ENCODE measurements at places on chromosomes 2 and 18. TPM values are rescaled to one million over a fixed set of nuclear protein-coding genes. Genes with fewer than 3 reads are reported as not detected.

- DNase-seq: no peak
Measured at GRCh38 chr2:79179036-79179435, 19.5 kb upstream of the REG3A start.

DNA sequence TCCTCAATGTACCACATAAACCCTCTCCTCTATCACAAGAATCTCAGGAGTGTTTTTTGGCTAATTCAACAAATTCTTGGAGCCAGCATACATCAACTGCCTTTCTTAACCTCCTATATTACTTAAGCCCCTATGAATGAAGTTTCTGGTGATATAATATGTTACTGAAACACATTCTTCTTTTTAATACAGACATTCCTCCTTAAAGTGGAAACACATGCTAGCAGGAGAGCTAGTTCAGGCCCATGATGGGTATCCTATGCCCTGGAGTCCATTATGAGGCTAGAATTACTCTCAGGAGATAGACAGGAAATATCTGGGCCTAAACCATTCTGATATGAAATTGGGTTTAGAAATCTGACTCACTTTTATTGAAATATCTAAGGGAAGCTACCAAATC, 26.6 kb upstream of the RMDN2 start:
- no peak for DNase-seq

DNA sequence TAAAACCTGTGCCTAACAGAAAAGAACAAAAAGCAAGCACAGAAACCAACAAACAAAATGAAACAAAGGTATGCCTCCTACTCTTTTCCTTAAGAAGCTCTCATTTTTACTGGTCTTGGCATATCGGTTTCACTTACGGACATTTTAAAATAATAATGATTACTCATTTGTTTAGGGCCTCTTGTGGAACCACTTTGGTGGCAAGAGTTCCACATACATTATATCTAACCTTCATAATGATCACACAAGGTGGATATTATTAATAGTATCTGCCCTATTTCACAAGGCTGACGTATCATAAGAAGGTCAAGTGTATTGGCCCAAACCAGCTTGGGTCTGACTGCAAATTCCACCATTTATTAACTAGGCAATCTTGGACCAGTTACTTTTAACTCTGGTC, 304.7 kb downstream of the TCF4 start:
- no peak for DNase-seq

GRCh38 chr2:151198645-151199044, 63.0 kb downstream of the RBM43 start:
- no peak for DNase-seq

Gene DSG1
- 0.09 TPM for total RNA-seq

DNA sequence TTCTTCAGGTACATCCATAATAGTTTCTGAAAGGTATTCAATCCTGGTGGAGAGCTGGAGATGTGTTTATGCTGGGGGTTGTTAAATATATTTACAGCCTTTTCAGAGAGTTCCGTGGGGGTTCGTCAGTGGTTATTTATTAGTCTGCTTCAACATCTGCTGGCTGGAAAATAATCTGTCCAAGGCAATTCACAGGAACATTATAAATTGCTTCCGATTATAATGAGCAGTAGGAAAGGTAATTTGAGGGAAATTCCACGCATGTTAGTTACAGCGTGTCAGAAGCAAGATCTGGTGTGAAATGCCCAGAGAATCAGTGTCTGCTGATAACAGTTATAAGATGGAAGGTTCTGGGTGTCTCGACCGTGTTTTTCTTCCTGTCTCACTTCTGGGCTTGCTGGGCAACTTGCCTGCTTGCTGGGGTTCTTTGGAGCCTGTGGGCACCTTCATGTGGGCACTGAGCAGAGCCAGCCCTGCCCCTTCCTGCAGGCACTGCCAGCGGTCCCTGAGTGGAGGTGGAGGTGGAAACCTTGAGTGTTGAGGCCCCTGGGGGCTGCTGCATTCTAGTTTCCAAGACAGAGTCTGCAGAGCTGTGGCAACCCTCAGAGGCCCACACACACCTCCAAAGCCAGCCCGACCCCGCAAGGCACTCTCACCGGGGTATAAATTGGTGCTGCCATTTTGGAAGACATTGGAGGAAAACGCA, 185.7 kb downstream of the FAM210A start:
- DNase-seq: no peak

Gene CCDC148
- 3.1 TPM for total RNA-seq

Gene DSC3
- 29.1 TPM for total RNA-seq

DNA sequence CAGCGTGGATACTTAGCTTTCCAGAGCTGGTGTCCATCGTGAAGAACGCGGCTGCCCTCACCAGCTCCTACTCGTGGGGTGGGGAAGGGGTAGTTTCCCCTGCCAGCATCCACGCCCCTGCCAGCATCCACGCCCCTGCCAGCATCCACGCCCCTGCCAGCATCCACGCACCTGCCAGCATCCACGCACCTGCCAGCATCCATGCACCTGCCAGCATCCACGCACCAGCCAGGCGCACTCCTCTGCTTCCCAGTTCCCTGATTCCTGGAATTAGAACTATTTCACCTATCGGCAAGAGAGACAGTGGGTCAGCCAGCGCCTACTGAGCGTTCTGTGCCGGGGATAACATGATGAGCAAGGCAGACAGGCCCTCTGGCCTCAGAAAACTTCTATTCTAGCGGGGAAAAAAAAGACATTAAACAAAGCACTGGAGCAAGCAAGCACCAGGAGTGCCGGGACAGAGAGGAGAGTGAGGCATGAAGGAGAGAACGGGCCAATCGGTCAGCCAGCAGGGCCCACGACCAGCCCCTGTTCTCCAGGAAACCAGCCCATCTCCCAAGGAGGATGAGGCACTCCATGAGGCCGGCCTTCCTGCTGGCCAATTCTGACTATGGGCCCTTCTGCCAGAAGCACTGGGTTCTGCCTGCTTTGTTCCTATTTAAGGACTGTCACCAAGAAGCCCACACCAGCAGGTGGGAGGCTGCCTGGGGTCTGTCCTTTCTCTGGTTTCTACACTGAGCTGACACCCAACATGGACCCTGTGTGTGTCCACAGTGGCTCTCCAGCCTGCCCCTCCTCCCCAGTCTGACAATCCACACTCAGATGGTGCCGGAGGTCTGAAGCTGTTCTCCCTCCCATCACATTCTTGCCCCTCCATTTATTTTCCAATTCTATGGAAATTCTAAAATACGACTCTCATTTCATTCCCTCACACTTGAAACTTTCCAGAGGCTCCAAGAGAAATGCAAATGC, 78.4 kb upstream of the SALL3 start:
- peak; percentile 25 for DNase-seq

Gene NCK2
- total RNA-seq: 59.5 TPM

Gene PAX3
- total RNA-seq: 0.41 TPM

DNA sequence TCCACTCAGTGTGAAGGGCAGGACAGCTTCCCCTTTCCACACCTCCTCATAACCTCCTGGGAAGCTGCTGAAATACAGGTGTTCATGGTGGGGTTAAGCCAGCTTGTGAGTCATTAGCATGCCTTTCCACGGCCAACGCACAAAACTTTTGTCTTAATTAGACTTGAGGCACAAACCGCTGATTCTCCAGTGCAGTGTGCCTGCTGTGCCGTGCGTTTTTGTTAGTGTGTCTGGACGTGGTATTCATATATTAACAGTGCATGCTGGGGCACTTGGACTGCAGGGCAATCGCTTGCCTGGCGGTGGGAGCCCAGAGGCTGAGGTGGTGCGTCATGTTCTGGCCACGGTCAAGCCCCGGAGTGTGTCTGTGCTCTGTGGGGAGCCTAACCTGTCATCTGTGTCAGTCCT, 156.2 kb downstream of the SH3RF3 start:
- DNase-seq: no peak

DNA sequence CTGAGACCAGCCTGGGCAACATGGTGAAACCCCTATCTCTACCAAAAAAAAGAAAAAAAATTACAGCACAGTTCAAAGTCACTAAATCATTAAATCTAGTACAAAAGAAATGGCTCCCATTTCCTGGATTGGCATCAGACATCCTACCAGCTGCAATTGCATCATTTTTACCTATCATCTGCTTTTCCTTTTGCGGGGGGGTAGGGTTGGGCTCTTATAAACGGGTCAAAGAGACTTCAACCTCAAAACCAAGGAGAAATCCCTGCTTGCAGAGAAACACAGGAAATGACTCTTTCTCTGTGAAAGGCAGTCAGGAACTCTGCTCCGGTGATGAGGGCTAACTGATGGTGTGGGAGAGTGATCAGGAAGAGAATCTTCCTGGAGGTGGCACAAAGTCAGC, 45.3 kb upstream of the RFX8 start:
- DNase-seq: no peak

Gene CIB4
- not detected for total RNA-seq

- no peak for DNase-seq
Measured at GRCh38 chr2:83990636-83991035, 468.4 kb downstream of the SUCLG1 start.

Gene MOCOS
- 3.2 TPM for total RNA-seq

GRCh38 chr2:27922842-27923241, 32.3 kb downstream of the BABAM2 start:
- DNase-seq: no peak

Gene VAMP8
- 55.7 TPM for total RNA-seq
